Calu3 (cell line): ENCODE measurements at places on chromosomes 16 and 17.

DNA sequence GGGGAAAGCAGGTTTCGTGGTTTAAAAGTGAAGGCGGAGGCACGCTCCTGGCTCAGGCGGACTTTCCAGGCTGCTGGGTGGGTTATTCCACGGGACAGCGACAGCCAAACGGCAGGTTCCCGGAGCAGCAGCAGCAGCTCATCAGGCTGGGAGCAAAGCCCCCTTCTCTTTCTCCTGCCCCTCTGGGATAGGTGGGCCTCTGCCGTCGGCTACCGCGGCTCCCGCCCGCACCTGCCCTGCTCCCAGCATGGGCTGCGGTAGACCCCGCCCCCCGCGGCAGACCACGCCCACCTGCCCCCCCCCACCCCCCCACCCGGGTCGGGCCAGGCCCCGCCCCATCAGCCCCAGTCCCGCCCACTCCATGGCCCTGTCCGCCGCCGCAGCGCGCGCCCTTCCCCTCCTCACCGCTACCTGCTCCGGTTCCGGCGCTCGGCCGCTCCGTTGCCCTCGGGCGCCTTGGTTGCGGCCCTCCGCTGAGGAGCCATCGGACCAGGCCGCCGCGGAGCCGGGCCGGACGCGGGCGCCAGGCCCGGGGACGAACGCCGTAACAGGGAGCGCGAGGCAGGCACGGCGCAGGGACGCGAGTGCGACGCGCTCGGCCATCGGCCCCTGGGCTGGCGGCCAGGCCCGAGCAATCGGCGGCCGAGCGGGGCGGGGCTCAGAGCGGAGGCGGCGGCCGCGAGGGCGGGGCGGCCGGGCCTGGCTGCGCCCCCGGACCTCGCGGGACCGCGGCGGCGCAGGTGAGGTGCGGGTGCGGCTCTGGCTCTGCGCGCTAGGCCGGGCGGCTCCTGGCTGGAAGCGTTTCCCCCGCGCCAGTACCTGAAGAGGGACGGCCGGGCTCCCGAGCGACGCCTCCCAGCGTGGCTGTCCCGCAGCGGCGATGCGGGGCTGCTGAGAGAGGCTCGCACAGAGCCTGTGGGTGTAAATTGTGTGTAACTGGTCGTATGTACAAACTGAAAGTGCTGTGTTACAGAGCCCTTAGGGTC, at the start of the genes HEXD and OGFOD3:
Gene HEXD, plus strand, starts transcription at position 347 of the 986 bp plus-strand sequence. CDS start 1,453 bp downstream, outside the sequence.
Gene OGFOD3, minus strand, starts transcription at position 586 of the 986 bp plus-strand sequence. Its CDS starts 101 bp downstream, at position 485.
- DNase-seq: peak; percentile 91

DNA sequence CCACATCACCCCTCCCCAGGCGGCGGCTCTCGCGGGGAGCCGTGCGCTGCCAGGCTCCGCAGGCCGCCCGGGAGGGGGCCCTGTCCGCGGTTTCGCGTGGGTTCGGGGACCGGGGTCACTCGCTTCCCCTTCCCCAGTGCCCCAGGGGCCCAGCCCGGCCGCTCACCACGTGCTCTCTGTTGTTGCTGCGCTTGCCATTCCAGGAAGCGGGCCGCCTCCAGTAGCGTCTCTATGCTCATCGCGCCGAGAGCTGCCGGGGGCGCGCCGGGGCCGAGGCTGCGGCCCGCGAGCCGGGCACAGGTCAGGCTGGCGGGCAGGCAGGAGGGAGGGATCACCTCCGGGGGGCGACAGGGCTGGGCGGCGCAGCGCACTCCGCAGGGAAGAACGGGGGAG, 390 bp downstream of the MNT start:
- peak; percentile 45 for DNase-seq

- no peak for DNase-seq
These were observed 841 bp upstream of the IGFALS start for GRCh38 chr16:1794221-1794871.

DNA sequence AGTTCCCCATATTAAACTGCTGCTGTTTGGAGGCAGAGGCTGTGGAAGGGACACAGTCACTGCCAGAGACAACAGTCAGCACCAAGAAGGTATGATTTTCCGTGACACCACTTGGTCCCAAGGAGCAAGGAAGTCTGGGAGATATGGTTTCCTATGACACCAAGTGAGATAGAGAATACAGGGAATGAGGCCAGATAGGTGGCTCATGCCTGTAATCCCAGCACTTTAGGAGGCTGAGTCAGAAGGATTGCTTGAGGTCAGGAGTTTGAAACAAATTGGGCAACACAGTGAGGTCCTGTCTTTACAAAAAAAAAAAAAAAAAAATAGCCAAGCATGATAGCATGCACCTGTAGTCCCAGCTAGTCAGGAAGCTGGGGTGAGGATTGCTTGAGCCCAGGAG, 90.8 kb downstream of the ABCC12 start:
- DNase-seq: no peak

GRCh38 chr17:79987187-79987934, 48.3 kb downstream of the TBC1D16 start:
- DNase-seq: peak; percentile 18

- DNase-seq: no peak
These were observed 1.1 kb upstream of the LLGL2 start for GRCh38 chr17:75524269-75524969.

DNA sequence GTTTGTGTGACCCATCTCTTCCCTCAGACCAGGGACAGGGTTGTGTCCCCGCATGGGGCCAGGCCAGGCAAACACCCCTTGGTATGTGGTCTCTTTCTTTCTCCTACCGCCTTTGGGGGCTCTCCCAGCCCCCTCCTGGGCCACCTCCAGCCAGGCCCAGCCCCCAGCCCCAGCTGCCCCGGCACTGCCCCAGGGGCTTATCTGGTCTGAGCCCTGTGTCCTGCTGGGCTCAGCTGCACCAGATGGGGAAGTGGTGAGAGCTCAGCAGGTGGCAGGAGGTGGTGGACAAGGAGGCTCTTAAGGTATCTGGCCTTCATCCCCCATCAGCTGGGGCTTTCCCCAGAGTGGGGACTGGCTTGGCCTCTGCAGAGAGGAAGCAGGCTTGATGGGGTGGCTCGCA, 8.7 kb downstream of the ADAM11 start:
- DNase-seq: no peak

DNA sequence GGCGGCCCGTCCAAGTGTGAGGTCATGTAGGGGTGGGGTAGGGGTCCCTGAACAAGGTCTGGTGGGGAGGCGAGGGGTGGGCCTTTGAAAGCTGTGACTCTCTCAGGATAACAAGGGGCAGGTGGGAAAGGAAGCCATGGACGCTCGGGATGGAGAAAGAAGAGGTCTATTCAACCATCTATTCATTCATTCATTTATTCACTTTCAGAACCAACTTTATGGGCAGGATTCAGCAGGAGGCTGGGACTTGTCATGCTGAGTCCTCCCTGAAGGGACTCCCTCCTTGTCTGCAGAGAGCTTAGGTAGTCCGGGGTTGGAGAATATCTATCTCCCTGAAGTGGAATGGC, 8.6 kb upstream of the CD300A start:
- no peak for DNase-seq

DNA sequence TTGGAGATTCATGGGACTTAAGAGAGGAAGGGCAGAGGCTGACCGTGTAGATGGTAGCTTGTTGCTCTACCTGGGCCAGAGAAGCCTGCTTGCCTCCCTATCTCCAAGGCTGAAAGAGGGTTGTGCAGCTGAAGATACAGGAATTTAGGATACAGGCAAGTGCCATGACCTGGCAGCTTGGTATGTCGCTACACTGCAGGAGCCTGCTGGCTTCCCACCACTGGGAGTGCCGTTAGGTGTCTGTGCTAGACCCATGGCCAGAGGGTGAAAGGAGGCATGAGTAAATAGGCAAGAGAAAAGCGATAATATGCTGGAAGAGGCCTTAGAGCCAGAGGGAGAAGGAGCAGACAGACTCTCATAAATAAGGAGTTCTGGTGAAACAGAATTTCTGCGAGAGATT, 10.6 kb downstream of the NAA60 start:
- no peak for DNase-seq

- DNase-seq: no peak
These were observed 121.3 kb downstream of the CDH13 start for GRCh38 chr16:82748026-82748425.

- DNase-seq: no peak
These were observed 727.5 kb downstream of the KCNJ2 start for GRCh38 chr17:70896843-70897242.

- DNase-seq: no peak
These were observed 303.5 kb downstream of the FOXL1 start for GRCh38 chr16:86881861-86882273.

GRCh38 chr16:3983081-3983520, 102.6 kb upstream of the CREBBP start:
- DNase-seq: peak; percentile 92

- no peak for DNase-seq
These were observed 41.5 kb downstream of the PLD6 start for GRCh38 chr17:17164676-17165075.

DNA sequence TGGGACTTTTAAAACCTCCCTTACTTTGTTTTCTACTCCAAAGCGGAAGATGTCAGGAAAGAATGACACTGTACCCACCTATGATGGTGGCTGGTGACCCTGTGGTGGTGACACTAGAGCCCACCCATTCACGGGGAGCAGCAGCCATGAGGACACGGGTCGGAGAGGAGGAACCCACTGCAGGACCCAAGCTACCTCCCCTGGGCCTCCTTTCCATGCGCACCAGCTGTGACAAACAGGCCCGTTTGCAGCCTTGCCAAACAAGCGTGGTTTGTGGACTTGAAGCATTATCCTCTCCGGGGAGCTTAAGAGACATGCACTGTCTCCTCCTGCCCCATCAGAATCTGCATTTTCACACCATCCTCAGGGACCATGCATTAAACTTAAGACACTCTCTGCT, 85.6 kb downstream of the ZFHX3 start:
- DNase-seq: no peak

DNA sequence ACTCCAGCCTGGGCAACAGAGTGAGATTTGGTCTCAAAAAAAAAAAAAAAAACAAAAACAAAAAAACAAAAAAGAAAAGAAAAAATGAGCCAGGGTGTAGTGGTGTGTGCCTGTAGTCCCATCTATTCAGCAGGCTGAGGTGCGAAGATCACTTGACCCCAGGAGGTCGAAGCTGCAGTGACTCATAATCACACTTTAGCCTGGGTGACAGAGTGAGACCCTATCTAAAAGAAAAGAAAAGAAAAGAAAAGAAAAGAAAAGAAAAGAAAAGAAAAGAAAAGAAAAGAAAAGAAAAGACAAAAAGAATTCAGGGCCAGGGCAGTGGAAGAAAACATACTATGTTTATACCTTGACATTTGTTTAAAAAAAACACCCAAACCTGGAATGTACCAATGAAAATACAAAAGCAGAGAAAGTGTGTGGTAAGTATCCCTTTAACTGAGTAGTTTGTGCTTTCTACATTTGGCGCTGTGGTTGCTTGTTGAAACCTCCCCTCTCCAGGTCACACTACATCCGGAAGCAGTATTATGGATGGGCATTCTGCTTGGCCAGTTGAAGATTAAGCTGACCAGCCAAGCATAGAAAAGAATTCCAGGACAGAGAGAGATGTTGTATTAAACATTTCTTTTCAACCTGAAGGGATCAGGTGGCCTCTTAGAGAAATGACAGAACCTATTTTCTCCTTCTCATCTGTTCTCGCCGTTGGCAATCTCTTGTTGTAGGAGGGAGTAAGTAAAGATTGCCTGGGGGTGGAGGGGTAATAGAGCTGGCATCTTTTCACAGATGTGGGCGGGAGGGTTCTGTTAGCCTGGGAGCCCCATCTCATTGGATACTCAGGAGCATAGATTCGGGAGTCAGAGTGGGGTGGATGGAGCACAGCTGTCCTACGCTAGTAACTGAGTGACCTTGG, 12.1 kb upstream of the PRKCB start:
- no peak for DNase-seq

DNA sequence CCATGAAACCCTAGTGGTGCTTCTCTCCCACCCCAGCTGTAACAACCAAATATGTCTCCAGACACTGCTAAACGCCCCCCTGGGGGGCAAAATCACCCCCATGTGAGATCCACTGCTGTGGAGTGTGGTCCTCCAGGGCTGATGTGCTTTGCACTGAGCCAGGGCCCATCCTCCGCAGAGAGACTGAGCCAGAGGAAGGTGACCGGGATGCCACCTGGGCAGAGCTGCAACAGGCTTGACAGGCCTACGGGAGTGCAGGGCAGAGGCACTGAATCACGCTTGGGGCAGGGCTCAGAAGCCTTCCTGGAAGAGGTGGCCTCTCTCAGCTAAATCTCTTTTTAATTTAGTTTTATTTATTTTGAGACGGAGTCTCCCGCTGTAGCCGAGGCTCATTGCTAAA, 4.4 kb downstream of the GJD3 start:
- DNase-seq: peak; percentile 63

GRCh38 chr16:89281189-89281577, 63.7 kb downstream of the ZNF778 start:
- DNase-seq: no peak

- DNase-seq: no peak
These were observed 1.4 kb downstream of the LDHD start for GRCh38 chr16:75114946-75115825.

GRCh38 chr16:84807776-84808175, 12.0 kb upstream of the CRISPLD2 start:
- no peak for DNase-seq

DNA sequence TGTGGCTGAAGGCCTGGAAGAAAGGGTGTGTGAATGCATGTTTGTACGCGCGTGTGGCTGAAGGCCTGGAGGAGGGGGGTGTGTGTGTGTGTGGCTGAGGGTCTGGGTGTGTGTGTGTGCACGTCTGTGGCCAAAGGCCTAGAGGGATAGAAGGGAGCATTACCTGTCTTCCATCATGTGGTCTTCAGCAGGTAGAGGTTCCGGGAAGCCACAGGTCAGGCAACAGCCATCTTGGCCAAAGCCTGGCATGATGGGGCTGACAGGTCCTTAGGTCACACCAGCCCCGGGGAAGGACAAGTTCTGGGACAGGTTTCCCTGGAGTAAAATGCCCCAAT, 5.2 kb downstream of the LITAFD start:
- DNase-seq: no peak

- DNase-seq: no peak
These were observed 123.9 kb upstream of the GNAO1 start for GRCh38 chr16:56067406-56067805.

DNA sequence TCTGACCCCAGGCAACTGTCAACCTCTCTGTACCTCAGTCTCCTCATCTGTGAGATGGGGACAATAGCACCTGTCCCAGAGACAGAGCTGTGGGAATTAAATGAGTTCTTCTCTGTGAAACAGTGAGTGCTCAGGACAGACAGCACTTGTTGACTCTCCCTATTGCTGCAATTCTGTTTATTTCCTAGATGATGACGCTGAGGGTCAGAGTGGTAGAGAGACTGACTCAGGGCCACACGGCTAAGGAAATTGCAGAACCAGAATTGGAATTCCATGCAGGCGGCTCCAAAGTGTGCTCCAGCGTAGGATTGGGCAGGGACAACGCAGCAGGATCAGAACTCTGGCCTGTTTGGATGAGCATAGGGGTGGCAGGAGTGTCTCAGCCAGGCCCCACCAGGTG, 302.2 kb downstream of the C16orf95 start:
- DNase-seq: no peak

GRCh38 chr16:49036126-49036525, 245.5 kb downstream of the CBLN1 start:
- DNase-seq: no peak

- DNase-seq: no peak
These were observed 86.2 kb downstream of the OR1D5 start for GRCh38 chr17:2977157-2977556.
